B cell (primary cell): ENCODE measurements at places on chromosomes 7 and 10. TPM values are rescaled to one million over a fixed set of nuclear protein-coding genes. Genes with fewer than 3 reads are reported as not detected.

Gene ANKRD30A
- polyA plus RNA-seq, result not detected in 2 replicates

Gene LMOD2
- not detected in 2 replicates for polyA plus RNA-seq

Gene HSPA12A
- polyA plus RNA-seq, result 0.26 and 2.1 TPM in 2 replicates

Gene PRLHR
- not detected in 2 replicates for polyA plus RNA-seq

Gene TFAM
- 8.2 and 13.7 TPM in 2 replicates for polyA plus RNA-seq

DNA sequence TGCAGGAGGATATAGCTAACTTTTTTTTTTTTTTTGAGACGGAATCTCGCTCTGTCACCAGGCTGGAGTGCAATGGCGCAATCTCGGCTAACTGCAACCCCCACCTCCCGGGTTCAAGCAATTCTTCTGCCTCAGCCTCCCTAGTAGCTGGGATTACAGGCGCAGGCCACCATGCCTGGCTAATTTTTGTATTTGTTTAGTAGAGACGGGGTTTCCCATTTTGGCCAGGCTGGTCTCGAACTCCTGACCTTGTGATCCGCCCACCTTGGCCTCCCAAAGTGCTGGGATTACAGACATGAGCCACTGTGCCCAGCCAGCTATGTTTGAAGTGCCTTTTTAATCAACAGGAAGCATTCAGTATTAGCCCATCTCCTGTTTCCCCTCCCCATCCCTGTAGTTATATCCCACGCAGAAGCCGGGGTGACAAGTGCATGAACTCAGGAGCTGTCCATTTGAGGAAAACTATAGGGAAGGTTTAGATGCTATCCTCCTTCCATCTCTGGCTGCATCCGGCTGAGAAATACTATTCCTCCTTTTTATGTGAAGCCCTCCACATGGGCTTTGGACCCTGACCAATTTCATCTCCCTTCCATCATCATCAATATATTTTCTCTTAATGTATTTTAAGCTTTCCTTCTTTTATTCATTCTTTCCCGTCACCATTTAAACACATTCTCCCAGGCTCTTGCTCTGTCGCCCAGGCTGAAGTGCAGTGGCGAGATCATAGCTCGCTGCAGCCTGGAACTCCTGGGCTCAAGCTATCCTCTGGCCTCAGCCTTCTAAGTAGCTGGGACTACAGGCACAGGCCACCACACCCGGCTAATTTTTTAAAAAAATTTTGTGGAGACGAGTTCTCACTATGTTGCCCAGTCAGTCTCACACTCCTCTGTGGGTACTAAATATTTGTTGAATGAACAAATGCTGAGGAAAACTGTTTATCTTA, 1.3 kb upstream of the POT1 start:
- peaks cover 6% of the 10 kb centered on the region for H3K36me3 ChIP-seq
- no peak overlapping the region for H3K27ac ChIP-seq
- peaks cover 7% of the 10 kb centered on the region for H3K4me1 ChIP-seq
- peak; percentile 14 for DNase-seq
- no peaks in the 10 kb centered on the region for H3K27me3 ChIP-seq

Gene ABHD11
- polyA plus RNA-seq, result 19.8 and 26.2 TPM in 2 replicates

DNA sequence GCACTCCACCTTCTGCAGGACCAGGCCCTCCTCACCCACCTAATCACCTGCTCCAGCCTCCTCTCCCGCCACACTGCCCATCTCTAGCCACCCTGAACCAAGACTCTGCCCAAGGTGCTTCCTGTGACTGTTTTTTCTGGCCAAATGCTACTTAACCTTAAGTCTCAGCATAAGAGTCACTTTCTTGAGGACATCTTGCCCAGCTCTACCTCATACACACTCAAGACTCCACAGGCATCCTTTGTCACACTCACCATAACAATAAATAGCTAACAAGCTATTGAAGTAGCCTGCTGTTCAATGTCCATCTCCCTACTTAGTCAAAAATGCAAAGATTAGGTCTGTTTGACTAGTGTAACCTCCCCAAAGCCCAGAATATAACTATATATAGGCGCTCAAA, 455.4 kb upstream of the NFE2L3 start:
- H3K4me1 ChIP-seq, result no peaks in the 10 kb centered on the region
- DNase-seq, result no peak
- no peak overlapping the region for H3K4me3 ChIP-seq
- no peaks in the 10 kb centered on the region for H3K27me3 ChIP-seq
- no peak overlapping the region for H3K27ac ChIP-seq
- H3K36me3 ChIP-seq, result no peaks in the 10 kb centered on the region

GRCh38 chr10:43055991-43056567, 20.8 kb upstream of the RET start:
- no peaks in the 10 kb centered on the region for H3K4me1 ChIP-seq
- H3K27me3 ChIP-seq, result peaks cover 2% of the 10 kb centered on the region
- H3K4me3 ChIP-seq, result no peak overlapping the region
- no peaks in the 10 kb centered on the region for H3K36me3 ChIP-seq

Gene NCF1
- polyA plus RNA-seq, result 643 and 725 TPM in 2 replicates

- H3K36me3 ChIP-seq, result no peaks in the 10 kb centered on the region
- peaks cover 13% of the 10 kb centered on the region for H3K27me3 ChIP-seq
- peaks cover 10% of the 10 kb centered on the region for H3K4me1 ChIP-seq
- DNase-seq, result no peak
- no peak overlapping the region for H3K4me3 ChIP-seq
These were observed 37.7 kb downstream of the EN2 start for GRCh38 chr7:155495440-155496248.

DNA sequence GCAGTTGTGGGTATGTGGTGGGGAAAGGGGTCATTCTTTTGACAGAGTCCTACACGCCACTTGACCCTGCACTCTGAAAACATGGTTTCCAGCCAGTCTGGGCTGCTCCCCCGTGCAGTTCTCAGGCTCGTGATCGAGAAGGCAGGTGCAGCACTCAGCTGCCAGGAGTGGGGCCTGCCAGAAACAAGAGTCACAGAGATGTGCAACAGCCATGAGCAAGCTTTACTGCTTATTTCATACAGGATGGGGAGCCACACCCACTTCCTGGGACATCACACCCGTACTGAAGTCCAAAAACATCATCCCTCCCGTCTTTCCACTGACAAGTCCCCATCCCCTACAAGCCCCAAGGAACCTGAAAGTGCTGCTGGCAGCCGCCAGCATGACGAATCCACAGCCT, 9.3 kb downstream of the ATG9B start:
- DNase-seq, result peak; percentile 26
- H3K36me3 ChIP-seq, result no peaks in the 10 kb centered on the region
- peaks cover 53% of the 10 kb centered on the region for H3K4me1 ChIP-seq
- H3K27ac ChIP-seq, result no peak overlapping the region
- H3K4me3 ChIP-seq, result no peak overlapping the region

DNA sequence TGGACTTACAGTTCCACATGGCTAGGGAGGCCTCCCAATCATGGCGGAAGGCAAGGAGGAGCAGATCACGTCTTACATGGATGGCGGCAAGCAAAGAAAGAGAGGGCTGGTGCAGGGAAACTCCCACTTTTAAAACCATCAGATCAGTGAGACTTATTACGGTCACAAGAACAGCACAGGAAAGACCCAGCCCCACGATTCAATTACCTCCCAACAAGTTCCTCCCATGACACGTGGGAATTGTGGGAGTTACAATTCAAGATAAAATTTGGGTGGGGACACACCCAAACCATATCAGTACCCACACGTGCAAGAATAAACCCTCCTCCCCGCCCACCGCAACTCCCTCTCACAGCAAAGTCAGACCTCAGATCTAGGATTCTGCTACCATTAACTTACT, 4.5 kb upstream of the AIFM2 start:
- H3K4me3 ChIP-seq, result no peak overlapping the region
- H3K4me1 ChIP-seq, result peaks cover 7% of the 10 kb centered on the region
- no peak for DNase-seq
- no peak overlapping the region for H3K27ac ChIP-seq
- no peaks in the 10 kb centered on the region for H3K36me3 ChIP-seq

GRCh38 chr10:112784022-112784461, 166.0 kb upstream of the TCF7L2 start:
- no peaks in the 10 kb centered on the region for H3K27me3 ChIP-seq
- no peaks in the 10 kb centered on the region for H3K4me1 ChIP-seq
- no peak overlapping the region for H3K27ac ChIP-seq
- peaks cover 3% of the 10 kb centered on the region for H3K36me3 ChIP-seq

DNA sequence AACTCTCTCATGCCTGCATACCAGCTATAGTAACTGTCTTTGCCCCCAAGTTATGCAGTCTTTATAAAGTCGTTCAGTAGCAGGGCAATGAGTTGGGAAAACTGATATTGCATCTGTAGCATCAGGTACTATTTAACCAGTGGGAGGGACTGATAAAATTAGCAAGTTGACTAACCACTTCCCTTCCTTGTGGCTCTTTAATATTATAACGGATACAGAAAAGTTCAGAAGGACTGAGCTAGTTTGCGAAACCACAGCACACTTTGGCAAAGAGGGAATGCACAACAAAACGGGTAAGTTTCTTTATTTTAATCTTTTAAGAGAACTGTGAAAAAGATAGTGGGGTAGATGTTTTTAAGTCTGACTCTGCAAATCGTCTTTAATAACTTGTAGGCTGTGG, 205.3 kb upstream of the HDAC9 start:
- H3K36me3 ChIP-seq, result no peaks in the 10 kb centered on the region
- peak overlapping the region; percentile 48 for H3K27ac ChIP-seq
- peaks cover 52% of the 10 kb centered on the region for H3K4me1 ChIP-seq
- peak; percentile 36 for DNase-seq
- H3K27me3 ChIP-seq, result no peaks in the 10 kb centered on the region

DNA sequence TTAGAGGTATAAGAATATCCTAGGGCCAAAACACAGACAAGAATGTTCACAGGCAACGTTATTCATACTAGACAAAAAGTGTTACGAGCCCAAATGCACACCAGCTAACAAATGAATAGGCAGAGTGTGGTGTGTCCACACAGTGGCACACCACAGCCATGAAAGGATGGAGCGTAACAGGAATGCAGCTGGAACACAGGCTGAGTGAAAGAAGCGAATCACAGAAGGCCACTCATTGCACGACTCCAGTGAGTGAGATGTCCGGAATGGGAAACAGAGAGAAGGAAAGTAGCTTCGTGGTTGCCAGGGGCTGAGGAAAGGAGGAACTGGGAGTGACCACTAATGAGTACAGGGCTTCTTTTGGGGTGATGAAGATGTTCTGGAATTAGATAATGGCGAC, 198.8 kb downstream of the TNS3 start:
- no peaks in the 10 kb centered on the region for H3K27me3 ChIP-seq
- DNase-seq, result no peak
- no peaks in the 10 kb centered on the region for H3K4me1 ChIP-seq

- no peak overlapping the region for H3K4me3 ChIP-seq
- H3K4me1 ChIP-seq, result peaks cover 5% of the 10 kb centered on the region
- no peaks in the 10 kb centered on the region for H3K36me3 ChIP-seq
- H3K27ac ChIP-seq, result no peak overlapping the region
- no peak for DNase-seq
These were observed 26.9 kb downstream of the IL2RA start for GRCh38 chr10:6035101-6035834.

GRCh38 chr10:27742195-27743011, 3.2 kb downstream of the MKX start:
- H3K4me1 ChIP-seq, result peaks cover 39% of the 10 kb centered on the region
- H3K27ac ChIP-seq, result no peak overlapping the region
- DNase-seq, result peak; percentile 67
- H3K4me3 ChIP-seq, result peak overlapping the region; percentile 32
- no peaks in the 10 kb centered on the region for H3K36me3 ChIP-seq

Gene TMEM270
- polyA plus RNA-seq, result not detected in 2 replicates

GRCh38 chr7:139430443-139430842, 53.0 kb downstream of the KLRG2 start:
- no peak overlapping the region for H3K27ac ChIP-seq
- H3K36me3 ChIP-seq, result no peaks in the 10 kb centered on the region
- no peak for DNase-seq
- H3K4me3 ChIP-seq, result no peak overlapping the region
- no peaks in the 10 kb centered on the region for H3K27me3 ChIP-seq
- peaks cover 9% of the 10 kb centered on the region for H3K4me1 ChIP-seq

- DNase-seq, result peak; percentile 5
- no peaks in the 10 kb centered on the region for H3K36me3 ChIP-seq
- peaks cover 21% of the 10 kb centered on the region for H3K4me1 ChIP-seq
- H3K4me3 ChIP-seq, result no peak overlapping the region
These were observed 107.5 kb downstream of the ITGB8 start for GRCh38 chr7:20438248-20438647.

DNA sequence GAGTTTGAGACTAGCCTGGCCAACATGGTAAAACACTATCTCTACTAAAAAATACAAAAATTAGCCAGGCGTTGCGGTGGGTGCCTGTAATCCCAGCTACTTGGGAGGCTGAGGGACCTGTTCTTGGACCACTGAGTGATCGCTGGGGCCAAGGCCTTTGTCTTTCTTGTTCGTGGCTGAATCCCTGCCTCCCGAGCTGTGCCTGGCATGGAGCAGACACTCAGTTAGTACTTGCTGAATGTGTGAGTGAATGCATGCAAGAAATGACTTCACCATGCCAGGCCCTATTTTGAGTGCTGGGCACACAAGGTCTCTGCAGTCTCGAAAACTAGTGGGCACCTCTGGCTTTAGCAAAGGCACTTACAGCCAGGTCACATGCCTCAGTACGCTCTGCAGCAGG, 85.1 kb downstream of the HIP1 start:
- no peaks in the 10 kb centered on the region for H3K27me3 ChIP-seq
- H3K27ac ChIP-seq, result no peak overlapping the region
- no peaks in the 10 kb centered on the region for H3K36me3 ChIP-seq
- no peaks in the 10 kb centered on the region for H3K4me1 ChIP-seq

- H3K36me3 ChIP-seq, result no peaks in the 10 kb centered on the region
- H3K4me3 ChIP-seq, result no peak overlapping the region
- H3K4me1 ChIP-seq, result peaks cover 67% of the 10 kb centered on the region
- H3K27me3 ChIP-seq, result no peaks in the 10 kb centered on the region
These were observed 34.8 kb downstream of the VOPP1 start for GRCh38 chr7:55537458-55537990.

DNA sequence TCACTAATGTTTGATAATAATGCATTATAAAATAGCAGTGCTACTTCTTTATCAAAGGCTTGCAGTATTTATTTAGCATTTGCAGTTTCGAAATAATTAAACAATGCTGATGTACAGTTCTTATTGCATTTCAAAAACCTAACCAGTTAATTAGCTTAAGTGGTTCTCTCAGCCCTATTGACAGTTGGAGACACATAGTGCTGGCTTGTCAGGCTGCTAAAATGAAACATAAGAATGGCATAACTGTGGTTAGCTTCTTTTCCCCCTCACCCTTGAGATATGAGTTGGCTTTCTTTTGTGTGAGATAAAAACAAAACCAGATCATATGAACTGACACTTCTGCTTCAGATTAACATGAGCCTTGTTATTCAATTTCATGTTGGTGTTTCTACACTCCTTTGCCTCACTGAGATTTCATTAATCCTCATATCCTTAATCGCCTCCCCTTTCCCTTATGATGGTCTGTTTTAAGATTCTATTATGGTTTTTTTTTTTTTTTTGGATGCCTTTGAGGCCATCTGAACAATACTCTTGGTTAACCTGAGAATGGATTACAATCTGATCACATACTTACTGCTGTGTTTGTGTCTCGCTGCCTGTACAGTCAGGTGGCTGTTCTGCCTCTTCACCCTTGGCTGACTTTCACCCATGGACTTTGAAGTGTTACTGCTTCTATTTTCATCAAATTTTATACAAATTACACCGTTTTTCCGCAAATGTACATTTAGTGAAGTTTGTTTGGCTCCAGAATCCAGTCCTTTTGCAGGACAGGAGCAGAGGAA, 108.0 kb downstream of the SDK1 start:
- H3K27ac ChIP-seq, result no peak overlapping the region
- no peaks in the 10 kb centered on the region for H3K4me1 ChIP-seq
- no peak overlapping the region for H3K4me3 ChIP-seq
- no peaks in the 10 kb centered on the region for H3K36me3 ChIP-seq
